NCI-H187 (cell line): ENCODE measurements at places on chromosomes 11 and 22.
A peak's percentile ranks its signal among the peaks of the same experiment; 100 is the strongest.

GRCh38 chr11:42837994-42838393, 473.8 kb upstream of the API5 start:
- no peak for DNase-seq

DNA sequence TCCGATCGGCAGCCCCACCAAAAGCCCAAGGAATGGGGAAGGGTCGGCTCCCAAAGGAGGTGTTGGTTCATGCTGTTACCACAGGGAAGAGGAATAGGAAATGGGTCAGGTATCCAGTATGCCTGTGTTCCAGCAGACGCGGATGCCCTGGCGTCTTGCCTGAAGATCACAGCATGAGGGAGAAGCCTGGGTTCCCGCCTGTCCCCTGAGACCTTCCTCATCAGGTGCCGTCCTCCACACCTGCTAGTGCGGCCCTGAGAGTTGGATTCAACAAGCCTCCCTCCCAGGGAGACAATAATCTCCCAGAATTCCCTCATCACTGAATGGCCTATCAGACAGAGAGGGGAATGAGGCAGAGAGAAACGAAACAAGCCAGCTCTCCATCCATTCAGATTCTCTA, 92.2 kb downstream of the SPATA19 start:
- DNase-seq = no peak

DNA sequence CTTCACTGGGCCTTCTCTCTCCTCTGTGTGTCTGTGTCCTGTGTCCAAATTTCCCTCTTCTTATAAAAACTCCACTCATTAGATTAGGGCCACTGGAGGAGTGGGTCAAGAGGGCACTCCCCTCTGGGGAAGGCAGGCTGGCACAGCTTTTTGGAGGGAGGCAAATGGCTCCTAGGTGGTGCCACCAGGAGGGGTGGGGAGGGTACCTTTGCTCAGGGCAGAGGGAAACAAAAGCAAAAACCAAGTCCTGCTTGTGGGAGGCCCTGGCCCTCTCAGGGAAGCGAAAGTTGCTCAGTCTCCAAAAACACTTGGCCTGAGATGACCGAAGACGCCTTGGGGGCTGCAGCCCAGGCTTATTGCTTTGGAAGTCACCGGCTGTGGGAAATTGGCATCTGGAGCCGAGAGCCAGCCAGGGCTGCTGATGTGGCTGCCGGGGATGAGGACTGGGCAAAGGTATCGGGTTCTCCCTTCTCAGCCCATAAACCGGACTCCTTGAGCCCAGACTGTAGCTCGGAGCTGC, 48.2 kb upstream of the ANO1 start:
- DNase-seq = no peak

DNA sequence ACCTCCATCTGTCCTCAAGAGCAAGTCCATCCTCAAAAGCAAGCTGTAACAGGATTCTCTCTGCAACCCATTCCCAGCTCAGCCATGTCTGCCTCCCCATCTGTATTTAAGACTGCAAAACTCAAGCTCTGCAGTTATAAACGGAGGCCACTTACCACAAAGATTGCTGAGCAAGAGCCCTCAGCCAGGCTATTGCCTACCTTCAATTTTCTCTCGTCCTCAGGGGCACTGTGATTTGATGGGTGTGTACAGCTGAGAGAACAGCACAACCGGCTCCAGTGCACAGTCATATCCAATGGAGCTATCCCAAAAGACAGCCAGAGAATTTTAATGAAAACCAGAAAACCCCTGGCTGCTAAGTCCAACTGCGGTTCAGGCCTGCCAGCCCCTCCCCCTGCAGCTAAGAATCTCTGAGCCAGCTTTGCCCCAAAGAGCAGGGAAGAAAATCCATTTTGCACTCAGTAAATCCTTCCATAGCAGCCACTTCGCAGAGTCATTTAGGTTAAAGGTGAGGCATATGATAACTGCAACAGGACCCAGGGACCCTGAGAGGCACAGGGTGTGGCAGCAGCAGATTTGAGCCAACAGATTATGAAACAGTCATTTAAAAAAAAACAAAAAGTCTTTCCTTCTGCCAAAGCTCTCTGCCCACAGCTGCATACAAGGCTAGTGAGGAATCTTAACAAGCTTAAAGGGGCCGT, 37.6 kb downstream of the RAB30 start:
- no peak for DNase-seq

- no peak for DNase-seq
Observed at GRCh38 chr11:26244207-26244606, 87.7 kb upstream of the ANO3 start.

- no peak for DNase-seq
Observed at GRCh38 chr11:2779499-2779980, 79.7 kb upstream of the KCNQ1OT1 start.

- DNase-seq = peak; percentile 20
Observed at GRCh38 chr11:121929581-121929980, 186.4 kb downstream of the BLID start.

DNA sequence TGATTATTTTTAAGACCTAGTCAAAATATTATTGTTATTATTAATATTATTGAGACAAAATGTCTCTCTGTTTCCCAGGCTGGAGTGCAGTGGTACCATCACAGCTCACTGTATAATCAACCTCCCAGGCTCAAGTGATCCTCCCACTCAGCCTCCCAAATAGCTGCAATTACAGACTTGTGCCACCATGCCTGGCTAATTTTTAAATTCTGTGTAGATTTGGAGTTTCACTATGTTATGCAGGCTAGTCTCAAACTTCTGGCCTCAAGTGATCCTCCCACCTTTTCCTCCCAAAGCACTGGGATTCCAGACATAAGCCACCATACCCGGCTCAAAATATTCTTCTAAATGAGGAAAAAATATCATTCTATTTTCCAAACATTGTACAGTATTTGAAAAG, 37.0 kb downstream of the SLC36A4 start:
- no peak for DNase-seq

DNA sequence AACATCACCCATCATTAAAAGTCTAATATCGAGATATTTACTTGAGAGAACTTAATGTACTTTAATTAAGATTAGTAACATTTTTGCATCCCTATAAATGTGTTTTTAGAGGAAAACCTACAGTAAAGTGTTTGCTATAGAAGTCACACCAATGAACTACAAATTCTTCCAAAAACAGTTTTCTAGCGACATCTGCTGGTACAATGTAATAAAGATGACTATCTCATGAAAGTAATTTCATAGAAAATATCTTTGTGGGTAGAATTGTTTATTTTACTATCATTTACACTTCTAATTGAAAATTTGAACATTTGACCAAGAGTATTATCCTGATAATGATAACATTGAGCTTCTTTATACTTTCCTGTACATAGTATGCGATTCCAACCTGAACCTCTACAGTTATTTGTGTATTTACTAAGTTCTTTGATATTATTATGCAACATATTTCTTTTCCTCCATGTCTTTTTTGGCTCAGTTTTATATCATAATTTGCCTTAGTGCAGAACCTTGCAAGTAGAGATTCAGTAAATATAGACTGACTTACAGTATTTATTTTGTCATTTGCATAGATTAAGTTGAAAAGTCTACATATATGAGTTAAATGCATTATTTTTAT, 252.7 kb downstream of the TMEM135 start:
- no peak for DNase-seq

GRCh38 chr11:45168366-45169130, 22.1 kb downstream of the PRDM11 start:
- no peak for DNase-seq

GRCh38 chr11:68322052-68322430, 9.7 kb downstream of the LRP5 start:
- DNase-seq = no peak

DNA sequence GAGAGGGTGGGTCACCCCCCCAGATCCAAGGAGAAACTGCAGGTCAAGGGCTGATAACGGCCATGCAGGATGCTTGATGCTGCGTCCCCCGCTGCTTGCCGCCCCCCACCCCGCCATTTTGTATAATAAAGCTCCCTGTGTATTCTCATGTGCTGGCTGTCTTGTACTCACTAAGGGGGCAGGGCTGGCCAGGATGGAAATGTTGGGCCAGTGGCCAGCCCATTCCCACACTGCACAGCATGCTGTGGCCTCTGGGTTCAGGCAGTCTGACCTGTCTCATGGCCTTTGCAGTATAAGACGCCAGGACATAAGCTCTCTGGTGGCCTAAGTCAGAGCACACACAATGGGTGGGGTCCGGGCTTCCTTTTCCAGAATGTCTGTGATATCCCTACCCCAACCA, 421 bp upstream of the PRR33 start:
- no peak for DNase-seq

GRCh38 chr11:39968071-39968470, 1491.4 kb downstream of the LRRC4C start:
- no peak for DNase-seq

GRCh38 chr11:123111465-123111864, 49.5 kb upstream of the HSPA8 start:
- DNase-seq = no peak

DNA sequence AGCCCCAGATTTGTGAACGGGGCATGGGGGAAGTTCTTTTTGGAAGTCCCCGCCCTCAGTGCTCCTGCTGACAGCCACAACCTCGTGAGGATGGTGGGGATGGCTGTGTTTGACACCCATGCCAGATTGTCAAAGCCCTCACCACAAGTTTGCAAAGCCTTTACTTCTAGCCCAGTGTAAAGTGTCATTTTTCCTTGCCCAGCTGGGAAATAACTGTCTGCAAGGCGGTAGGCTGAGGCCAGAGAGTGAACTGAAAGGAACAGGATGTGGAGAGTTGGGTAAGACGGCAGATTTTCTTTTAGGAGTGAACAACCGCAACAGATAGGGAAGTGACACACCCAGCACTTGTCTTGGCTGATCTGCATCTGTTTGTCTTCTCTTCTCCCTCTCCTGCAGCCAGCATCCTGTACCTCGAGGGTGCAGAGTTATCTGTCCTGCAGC, 13.6 kb downstream of the IL17RA start:
- no peak for DNase-seq

DNA sequence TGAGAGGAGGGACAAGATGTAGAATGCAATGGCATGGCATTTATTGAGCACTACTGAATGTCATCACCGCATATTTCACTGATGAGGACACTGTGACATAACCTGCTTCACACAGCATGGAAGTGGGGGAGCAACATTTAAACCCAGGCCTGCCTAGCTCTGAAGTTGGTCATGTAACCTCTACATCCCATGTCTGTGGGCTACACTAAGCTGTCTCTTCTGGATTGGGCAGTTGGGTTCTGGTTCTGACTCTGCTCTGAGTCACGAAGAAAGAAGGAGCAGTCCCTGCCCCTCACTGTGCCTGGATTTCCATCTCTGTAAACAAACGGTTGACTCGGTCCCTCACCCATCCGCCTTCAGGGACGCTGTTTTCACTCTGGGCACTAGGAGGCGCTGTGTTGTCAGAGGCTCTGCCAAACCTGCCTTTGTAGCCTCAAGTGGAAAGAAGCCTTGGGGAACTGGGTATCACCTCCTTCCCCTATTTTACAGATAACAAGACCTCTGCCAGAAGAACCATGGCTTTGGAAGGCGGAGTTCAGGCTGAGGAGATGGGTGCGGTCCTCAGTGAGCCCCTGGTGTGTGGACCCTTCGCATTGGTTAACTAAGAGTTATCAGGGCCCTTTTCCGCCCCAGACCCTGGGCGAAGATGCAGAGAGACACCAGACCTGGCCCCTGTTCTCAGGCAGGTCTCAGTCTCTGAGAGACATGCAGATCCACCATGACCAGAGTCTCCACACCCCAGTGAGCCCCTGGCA, 12.7 kb upstream of the ARHGEF17 start:
- peak; percentile 31 for DNase-seq

GRCh38 chr11:92890846-92891245, 78.6 kb upstream of the MTNR1B start:
- no peak for DNase-seq

GRCh38 chr11:118622376-118623268, 15.2 kb downstream of the PHLDB1 start:
- peak; percentile 65 for DNase-seq

DNA sequence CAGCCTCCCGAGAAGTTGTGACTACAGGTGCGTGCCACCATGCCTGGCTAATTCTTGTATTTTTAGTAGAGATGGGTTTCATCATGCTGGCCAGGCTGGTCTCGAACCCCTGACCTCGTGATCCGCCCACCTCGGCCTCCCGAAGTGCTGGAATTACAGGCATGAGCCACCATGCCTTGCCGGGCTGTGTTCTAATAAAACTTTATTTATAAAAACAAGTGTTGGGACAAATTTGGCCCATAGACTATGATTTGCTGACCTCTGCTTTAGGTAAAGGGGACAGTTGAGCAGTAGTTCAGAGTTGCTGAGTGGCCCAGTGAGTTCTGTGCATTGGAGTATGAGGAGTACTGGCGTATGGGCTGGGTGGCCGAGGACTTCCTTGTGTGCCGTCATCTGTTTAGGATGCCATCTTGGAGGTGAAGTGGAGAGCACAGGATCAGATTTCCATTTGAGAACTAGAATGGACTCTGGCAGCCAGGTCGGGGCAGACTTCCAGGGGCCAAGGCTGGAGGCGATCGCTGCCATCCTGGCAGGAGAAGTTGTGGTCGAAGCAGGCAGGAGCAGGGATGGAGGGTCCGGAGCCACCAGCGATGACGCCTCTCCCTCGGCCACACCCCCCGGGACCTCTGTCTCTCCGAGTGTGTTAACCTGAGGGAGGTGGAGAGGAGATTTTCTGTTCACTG, 43.8 kb downstream of the FBLN1 start:
- DNase-seq = no peak

DNA sequence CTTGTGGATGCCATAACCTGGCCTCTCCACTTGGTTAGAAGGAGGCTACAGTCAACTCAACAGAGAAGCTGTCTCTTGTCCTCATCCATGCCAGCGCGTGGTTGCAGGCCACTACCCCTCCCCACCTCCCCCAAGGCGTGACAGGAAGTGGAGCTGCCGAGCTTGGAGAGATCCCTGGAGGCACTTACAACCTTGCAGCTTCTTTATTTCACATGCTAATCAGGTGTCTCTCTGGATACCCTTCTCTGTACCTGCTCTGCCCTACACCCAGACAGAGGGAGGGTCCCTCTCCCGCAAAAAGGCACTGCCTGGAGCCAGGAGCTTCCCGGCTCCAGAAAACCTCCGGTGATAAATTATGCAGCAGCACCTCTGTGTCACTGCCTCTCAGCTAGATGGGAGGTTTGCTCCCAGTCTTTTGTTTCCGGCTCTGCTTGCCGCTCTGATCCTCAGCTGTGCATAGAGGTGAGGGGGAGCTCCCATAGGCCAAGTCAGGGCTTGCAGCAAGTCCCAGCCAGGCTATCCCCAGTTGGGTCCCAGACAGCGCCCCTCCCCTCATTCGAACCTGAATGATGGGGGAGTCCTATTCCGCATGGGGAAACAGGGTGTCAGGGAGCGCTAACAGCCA, 5.7 kb downstream of the LRP4 start:
- peak; percentile 76 for DNase-seq

GRCh38 chr11:130442737-130443136, 5.7 kb upstream of the ADAMTS15 start:
- no peak for DNase-seq
